ENCODE measurements at places on chromosomes 13 and 19.
A peak's percentile ranks its signal among the peaks of the same experiment; 100 is the strongest.

- no peak for DNase-seq
These were observed 2.8 kb upstream of the A1BG start for GRCh38 chr19:58355908-58356765.

DNA sequence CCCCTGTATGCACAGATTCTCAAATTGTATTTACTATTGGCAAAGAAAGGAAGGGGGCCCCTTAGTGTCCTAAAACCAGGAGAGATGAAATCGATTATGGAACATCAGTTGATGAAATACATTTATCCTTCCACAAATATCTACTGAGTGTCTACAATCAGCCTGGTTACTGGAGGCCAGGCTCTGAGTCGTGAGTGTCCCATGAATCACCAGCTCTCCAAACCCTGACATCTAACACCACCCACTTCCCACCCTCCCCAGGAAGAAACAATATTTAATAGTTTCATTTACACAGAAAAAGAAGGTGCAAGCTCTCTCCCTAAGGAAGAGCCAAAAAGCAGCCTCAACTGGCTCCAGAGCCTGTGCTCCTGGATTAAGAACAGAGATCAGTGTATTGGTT is 25.2 kb downstream of the KCTD15 start:
- DNase-seq: no peak

DNA sequence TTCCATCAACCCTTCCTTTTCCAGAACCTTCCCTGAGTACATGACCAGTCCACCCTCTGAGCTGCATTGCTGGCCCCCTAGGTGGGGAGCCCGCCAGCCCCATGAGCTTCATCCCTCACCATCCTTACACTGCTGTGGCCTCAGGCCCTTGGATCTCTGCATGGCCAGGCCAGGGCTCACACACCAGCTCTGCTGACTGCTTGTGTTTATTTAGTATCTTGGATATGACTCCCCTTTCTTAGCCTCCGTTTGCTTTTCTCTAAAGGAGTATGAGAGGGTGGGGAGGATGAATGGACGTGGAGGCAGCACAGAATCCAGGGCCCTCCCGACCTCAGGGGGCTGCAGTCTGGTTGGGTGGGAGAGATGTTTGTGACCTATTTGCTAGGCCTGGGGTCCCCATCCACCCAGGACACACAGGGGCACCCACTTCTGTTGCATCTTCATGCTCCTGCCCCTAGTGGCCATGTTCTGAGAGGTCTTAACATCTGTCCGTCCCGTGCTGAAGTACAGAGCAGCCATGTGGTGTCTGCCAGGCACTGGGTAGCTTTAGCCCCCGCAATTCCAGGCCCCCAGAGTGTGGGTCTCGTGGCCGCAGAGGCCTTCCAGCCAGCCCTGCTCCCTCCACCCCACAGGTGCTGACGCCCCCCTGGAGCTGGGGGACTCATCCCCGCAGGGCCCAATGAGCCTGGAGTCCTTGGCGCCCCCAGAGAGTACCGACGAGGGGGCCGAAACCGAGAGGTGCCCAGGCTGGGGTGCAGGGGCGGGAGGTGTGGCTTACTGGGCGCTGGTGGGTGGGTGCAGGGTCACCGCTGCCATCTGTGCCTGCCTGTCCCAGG is 13.0 kb downstream of the ARHGEF1 start:
- DNase-seq: no peak

- DNase-seq: peak; percentile 90
These were observed 11.5 kb upstream of the CNFN start for GRCh38 chr19:42401365-42402303.

GRCh38 chr13:96248103-96248502 is 158.2 kb downstream of the HS6ST3 start:
- no peak for DNase-seq

DNA sequence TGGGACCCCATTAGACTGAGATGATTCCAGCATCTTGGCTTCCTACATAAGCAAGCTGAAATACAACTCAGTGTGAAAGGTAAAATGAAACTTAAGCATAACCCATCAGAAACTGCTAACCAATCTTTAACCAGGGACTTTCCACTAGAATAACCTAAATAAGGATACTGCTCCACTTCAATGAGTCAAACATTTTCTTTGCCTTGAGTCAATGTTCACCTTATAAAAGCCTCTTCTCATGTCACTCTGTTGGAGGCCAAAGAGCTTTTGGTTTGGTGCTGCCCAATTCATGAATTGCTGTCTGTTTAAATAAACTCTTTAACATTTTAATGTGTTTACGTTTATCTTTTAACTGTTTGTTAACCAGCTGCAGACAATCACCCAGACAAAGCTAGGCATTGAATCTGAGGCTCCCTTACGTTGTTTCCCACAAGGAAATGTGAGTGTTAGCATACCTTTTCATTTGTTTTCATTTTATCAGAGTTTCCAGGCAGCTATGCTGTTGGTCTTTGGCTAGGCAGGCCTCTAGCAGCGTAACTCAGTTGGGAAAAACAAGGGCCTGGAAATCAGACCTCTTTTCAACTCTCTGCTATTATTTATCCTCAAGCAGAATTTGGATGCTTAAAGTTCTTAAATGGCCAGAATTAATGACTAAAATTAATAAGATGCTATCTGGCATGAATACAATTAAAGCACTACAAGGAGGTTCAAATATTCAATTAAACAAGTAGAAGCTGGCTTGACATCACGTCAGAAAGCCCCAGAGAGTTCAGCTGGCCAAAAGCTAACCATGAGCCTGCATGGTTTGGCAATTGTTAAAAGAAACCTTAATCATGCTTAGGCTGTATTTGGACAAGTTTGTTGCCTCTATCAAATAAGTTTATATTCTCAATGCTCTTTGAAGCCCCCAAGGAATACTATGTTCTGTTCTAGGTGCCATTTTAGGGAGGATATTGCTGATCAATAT is 200.2 kb downstream of the DCLK1 start:
- DNase-seq: no peak

GRCh38 chr13:98089246-98089645 is 53.6 kb upstream of the FARP1 start:
- no peak for DNase-seq

GRCh38 chr19:7224209-7224686 is 70.0 kb downstream of the INSR start:
- DNase-seq: no peak

- no peak for DNase-seq
These were observed 24.4 kb upstream of the RPL21 start for GRCh38 chr13:27226991-27227390.

DNA sequence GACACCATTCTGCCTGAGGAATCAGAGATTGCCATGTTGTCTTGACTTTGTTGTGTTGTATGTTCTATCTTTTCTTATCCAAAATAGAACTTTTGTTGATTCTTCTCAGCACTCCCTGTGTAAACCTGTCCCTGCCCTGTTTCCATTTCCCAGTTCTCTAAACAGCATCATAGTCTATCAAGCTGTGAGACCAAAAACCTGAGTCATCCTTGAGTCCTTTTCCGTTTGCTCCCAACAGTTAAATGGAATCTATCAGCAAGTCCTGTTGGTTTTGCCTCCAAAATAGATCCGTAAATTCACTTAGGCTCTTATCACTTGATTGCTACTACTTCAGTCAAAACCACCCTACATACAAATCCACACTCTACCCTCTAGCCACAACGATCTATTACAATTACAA is 667.1 kb downstream of the PCDH9 start:
- DNase-seq: no peak

DNA sequence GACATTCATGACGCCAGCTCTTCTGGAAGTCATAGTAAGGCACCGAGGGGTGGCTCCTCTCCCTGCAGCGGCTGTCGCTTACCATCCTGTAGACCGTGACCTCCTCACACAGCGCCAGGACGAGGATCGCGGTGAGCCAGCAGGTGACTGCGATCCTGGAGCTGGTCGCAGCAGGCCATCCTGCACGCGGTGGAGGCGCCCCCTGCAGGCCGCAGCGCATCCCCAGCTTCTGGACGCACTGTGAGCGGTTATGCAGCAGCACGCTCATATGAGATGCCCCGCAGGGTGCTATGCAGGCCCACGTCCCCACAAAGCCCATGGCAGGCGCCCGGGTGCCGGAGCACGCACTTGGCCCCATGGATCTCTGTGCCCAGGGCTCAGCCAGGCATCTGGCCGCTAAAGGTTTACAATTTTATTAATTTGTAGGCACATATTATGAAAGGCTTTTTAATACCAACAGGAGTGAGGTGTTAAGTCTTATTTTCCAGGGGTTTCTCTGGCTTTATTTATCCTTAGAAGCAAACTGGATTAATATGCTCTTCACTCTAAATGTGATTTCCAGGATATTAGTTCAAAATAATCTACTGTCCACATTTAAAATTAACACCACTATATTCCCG is 35.6 kb upstream of the PSPC1 start:
- DNase-seq: peak; percentile 48

DNA sequence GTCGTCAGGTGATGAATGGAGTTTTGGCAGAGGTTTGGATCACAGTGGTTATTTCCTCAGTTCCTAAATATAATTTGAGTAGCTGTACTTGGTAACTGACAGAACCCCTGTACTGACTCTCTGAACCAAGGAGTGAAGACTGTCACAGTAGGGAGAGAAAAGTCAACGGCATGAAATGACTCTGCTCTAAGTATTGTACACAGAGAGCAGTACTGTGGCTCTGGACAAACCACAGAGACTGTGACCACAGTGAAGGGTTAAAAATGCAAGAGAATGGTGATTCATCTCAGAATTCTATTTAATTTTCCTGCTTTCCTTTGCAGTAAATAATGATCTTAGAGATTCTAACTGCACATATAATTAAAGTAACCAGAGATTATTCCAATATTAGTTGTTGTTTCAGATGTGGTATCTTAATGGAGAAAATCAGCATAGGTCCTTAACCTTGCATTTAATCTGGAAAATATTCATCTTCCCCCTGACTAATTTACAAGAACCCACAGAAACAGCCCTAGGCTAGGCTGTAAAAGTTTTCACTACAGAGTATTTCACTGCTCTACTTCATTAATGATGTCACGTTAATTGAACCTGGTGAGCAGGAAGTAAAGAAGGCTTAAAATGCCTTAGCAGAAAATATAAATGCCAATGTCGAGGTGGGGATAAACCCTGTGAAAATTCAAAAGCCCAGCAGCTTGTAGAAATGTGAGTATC is 221.9 kb downstream of the LIG4 start:
- no peak for DNase-seq

DNA sequence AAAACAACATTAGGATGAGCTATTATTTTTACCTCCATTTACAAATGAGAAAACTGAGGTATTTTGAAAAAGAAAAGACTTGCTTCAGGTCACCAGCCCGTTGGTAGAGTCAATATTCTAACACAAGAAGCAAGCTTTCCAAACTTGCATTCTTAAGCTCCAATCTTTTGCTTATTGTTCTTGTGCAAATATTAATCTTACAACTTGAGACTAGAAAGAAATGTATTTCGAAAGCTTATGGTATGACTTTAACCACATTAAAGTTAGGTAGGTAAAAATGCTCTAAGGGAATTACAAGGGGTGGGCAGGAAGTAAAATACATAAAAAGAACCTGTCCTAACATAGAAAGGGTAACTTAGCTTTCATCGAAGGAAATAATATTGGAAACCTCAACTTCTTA is 453.9 kb downstream of the SLITRK5 start:
- no peak for DNase-seq

- DNase-seq: no peak
These were observed 79.7 kb downstream of the LMO7 start for GRCh38 chr13:75715601-75716523.

GRCh38 chr19:53905787-53906186 is 3.3 kb upstream of the CACNG7 start:
- DNase-seq: no peak

GRCh38 chr19:38616265-38616664 is 1.5 kb downstream of the MAP4K1 start:
- no peak for DNase-seq

GRCh38 chr19:2391118-2391725 is 31.2 kb downstream of the TMPRSS9 start:
- peak; percentile 52 for DNase-seq

GRCh38 chr13:54742984-54743383 is 1714.4 kb downstream of the OLFM4 start:
- DNase-seq: no peak

DNA sequence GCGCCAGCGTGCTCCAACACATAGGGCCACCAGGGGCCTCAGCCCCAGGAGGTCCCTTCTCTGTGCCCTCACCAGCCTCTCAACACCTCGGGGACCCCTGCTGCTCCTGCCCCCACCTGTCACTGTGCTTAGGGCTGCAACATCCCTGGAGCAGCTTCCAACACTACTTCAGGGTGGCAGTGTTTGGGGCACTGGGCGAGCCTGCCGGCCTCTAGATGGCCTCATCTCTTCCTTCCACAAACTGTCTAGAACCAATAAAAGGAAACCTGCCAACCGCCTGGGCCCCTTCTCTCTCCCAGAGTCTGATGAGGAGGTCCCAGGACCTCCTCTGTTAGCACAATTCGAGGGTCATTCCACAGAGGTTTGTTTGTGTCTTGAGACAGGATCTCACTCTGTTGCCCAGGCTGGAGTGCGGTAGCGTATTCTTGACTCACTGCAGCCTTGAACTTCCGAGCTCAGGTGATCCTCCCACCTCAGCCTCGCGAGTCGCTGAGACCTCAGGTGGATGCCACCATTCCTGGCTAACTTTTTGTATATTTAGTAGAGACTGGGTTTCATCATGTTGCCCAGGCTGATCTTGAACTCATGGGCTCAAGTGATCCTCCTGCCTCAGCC is 10.1 kb upstream of the SHD start:
- DNase-seq: no peak

- DNase-seq: no peak
These were observed 399.5 kb downstream of the RFC3 start for GRCh38 chr13:34217343-34218025.

GRCh38 chr13:60331249-60332012 is 65.6 kb upstream of the TDRD3 start:
- no peak for DNase-seq

DNA sequence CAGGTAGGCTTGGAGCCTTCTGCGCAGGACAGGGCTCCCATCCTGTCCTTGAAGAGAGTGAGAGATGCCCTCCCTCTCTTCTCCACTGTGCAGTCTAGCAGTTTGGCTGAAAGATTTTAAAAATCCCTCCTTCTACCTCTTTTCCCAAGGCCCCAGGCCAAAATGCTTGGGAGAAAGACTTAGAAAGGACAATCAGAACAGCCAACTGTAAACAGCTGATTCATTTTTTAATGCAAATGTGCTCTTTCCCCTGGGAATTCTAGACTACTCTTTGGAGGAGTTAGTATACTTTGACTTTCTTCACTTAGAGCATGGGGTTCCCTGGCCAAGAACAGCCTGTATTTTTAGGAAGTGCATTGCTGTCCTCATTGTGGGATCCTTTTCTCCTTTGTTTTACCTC is 398.9 kb downstream of the GPC6 start:
- DNase-seq: peak; percentile 65

DNA sequence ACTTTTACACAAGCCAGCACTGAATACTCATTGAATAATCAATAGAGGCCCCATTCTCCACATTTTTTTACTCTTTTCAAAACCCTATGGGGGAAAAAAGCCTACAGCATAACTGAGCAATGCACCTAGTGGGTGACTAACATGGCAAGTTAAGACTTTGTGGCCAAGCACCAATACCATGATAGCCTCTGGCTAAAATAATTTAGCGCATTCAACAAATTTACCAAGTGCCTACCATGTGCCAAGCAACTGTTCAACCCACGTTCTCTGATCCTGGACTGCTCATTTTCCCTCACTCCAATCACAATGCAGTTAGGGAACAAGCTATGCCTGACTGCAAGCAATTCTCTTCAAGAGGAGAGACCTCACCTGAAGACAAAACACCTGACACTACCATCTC is 3.0 kb downstream of the ANKRD10 start:
- DNase-seq: no peak
